ENCODE measurements at places on chromosomes 16 and 17.

- no peak for DNase-seq
These were observed 1.5 kb upstream of the LCAT start for GRCh38 chr16:67945392-67945933.

GRCh38 chr17:55751720-55752250 lies 934 bp downstream of the PCTP start:
- DNase-seq: no peak

DNA sequence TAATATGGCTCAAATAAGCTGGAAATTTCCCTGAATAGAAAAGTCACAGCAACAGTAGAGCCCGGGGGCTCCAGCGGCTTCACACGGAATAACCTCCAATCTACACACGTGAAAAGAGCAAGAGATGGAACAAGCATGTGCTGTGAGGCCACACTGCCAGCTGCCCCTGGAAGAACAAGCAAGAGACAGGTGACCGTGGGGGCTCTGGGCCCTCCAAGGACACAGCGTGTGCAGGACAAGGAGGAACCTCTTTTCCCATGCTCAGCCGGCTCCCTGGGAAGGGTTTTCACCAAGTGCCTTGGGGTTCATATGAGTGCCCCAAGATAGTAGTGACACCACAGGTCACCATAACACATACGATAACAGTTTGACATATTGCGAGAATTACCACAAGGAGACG lies 110.2 kb upstream of the ZNF750 start:
- no peak for DNase-seq

DNA sequence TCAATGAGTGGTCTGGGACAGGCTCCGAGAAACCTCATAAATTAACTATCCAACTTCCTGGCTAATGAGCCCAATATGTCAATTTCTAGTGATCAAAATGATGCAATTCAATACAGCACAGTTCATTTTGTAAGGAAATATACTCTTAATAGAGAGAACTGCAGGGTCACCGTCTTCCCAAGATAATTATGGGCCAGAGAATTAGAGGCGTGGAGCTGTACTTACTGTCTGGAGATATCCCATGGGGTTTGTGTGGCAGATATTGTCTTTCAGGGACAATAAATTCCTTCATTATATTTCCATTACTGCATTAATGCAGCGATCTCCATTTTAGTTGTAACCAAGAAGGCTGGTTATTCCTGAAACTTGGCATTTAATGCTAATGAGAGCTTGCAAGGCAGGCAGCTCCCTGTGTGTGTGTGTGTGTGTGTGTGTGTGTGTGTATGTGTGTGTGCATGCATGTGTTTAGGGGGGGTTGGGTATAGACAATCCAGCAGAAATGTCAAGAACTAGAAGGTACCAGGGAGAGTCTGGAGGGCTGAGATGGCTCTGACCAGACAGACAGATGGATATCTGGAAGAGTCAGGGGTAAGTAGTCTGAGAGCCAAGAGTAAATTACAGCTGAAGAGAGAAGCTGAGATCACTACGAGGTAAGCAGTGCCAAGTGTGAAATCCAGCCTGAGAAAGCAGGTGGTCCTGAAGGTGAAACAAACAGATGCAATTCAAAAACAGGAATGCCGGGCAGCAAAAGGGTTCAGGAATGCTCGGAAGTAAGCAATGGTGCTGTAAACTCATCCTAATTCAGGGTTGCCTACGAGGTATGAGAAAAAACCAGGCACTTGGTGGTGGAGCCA lies 393.0 kb downstream of the CA10 start:
- no peak for DNase-seq

- DNase-seq: no peak
These were observed 45.3 kb downstream of the DDX19A start for GRCh38 chr16:70391881-70392481.

DNA sequence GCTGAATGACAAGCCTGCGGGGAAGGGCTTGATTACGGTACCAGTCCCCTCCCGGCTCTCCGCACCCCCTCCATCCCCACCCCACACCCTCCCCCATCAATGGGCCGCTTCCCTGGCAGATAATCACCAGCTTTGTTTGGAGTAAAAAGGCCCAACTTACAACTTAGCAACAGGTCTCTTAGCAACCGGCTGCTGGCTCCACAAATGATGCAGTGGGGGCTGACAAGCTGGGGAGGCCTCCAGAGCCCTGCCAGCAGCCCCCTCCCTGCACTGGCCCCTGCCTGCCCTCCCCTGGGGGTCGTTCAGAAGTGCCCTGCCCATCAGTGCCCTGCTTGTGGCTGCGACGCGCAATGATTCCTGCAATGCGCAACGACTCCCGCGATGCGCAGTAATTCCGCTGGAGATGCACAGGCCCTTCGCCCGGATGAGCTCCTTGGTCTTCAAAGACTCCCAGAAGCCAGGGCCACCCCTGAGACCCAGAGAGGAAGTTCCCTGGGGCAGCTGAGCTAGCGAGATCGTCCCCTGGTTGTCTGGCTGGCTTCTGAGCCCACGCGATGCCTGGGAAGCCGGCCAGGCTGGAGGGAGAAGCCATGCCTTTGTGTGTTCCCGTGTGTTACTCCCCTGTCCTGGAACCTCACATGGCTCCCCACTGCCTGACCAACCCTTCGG lies 23.3 kb downstream of the CPNE2 start:
- DNase-seq: no peak

- no peak for DNase-seq
These were observed 20.1 kb downstream of the MPRIP start for GRCh38 chr17:17062356-17062755.

- no peak for DNase-seq
These were observed 33.7 kb upstream of the LITAF start for GRCh38 chr16:11620243-11621003.

DNA sequence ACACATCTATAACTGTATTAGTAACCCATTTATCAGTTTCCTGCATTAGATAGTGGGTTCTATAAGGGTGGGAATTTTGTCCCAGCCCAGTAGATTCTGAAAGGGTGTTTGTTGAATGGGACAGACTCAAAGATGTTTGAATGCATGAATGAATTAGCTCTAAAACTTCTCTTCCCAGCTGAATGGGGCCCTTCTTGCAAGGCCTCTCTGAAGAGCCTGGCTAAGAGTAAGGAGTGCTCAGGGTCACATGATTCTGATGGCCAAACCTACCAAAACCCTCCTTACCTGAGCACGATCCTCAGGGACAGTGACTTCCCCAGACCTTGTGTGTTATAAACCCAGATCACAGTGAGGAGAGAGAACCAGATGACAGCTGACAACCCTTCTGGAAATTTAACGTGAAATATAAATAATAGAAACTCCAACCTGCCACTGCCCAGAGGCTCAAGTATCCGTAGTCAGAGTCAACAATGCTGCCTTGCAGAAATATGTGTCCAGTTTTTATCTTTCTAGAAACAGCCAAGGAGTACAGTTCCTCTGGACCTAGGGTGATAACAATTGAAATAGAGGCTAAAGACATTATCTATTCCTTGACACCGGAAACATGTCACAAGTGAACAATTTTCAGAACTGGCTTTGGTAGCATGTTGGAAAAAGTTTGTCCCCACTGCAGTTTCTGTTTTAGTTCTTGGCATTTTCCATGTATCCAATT lies 268.9 kb upstream of the MAF start:
- DNase-seq: no peak

DNA sequence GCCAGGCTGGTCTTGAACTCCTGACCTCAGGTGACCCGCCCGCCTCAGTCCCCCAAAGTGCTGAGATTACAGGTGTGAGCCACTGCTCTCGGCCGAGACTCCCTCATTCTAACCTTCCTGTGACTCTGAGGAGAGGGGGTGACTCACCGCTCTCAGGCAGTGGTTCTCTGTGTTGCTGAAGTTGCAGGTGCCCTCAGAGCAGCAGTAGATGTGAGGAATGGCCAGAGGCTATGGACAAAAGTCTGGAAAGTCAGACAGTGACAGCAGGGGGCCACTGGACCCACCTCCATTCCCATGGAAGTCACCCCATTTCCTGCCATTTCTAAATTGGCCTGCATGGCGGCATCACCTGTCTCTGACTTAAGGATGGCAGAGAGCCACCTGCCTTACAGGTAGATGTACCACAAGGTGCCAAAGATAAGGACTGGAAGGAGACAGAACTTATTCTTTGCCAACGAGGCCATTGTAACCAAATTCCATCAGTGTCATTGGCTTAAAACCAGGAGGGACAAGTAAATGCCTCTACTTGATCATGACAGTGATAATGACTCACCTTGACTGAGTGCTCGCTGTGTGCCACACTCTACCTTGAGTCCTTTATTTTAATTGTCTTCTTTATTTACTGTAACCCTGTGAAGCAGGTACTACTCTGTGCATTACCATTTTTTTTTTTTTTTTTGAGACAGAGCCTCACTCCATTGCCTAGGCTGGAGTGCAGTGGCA lies 15.3 kb upstream of the CNOT1 start:
- DNase-seq: no peak

DNA sequence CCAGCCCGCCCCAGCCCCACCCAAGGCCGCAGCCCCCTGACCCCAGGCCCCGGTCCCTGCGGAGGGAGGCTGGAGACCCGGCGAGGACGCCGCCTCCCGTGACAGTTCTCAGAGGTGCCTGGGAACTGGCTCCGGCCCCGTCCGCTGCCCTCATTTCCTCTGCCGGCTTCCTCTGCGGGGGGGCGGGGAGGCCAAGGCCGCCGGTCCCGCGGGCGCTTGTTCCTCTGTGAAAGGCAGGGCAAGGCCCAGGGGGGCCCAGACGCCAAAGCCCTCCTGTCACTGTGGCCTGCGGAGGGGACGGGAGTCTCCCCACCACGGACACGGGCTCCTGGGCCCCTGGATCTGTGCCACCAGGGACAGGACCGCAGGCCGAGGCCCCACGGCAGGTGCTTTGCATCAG lies 5.0 kb upstream of the PVALEF start:
- no peak for DNase-seq

GRCh38 chr17:31412511-31412910 lies 21.0 kb downstream of the RAB11FIP4 start:
- DNase-seq: no peak

GRCh38 chr17:33686171-33686570 lies 393.1 kb upstream of the ASIC2 start:
- DNase-seq: peak; percentile 38

- no peak for DNase-seq
These were observed 1.6 kb upstream of the ADGRG3 start for GRCh38 chr16:57666353-57667047.

- DNase-seq: no peak
These were observed 11.9 kb upstream of the TM4SF5 start for GRCh38 chr17:4759776-4760236.

GRCh38 chr17:60933739-60934138 lies 256.1 kb downstream of the BCAS3 start:
- no peak for DNase-seq

Measured in activated CD4-positive, alpha-beta T cell treated with anti-CD3 and anti-CD28 coated beads, Interleukin-10, Interleukin-2, amounts not matched to agents 100 ng/mL and 50 ng/mL, durations not matched to agents 16 hours and 8 hours (primary cell).